ENCODE measurements at places on chromosomes 4 and X.

GRCh38 chrX:96824166-96824565, 59.5 kb upstream of the RPA4 start:
- DNase-seq, result no peak

DNA sequence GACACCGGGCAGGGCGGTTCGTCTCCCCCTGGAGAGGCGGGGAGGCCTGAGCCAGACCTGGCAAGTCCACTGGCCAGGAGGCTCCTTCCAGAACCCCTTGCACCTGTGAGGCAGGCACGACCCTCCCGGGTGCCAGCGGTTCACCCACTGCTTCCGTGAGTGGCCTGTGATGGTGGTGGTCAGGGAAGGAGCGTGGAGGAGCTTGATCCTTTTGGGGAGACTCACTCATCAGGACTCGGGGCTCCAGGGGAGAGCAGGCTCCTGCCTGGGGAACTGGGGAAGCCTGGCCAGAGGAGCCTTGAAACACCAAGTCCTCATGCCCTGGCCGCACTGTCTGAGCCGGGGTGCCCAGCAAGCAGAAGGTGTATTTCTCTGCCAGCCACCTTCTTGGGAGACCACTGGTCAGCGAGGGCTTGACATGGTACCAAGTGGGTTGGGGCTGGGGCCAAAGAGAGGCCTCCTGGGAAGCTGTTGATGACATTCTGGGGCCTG, 860 bp downstream of the FAM50A start:
- no peak for DNase-seq

DNA sequence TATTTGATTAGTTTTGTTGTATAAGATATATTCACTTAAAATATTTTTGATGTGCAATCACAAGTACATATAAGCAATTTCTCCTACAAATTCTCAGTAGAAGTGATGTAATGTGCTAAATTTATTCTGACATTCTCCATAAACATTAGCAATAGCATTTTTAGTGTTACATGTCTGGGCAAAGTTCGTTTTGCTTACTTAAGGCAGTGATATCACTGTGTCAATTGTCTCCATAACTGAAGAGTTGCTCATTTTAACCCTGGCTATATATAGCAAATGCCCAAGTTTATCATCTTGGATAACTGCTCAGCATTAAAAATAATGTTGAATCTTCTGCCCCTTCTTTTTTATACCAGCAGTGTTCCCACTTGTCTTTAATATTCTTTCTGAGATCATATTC, 340.0 kb upstream of the NDST4 start:
- DNase-seq, result no peak

- no peak for DNase-seq
Measured at GRCh38 chrX:110657073-110657472, 138.5 kb downstream of the CHRDL1 start.

- DNase-seq, result no peak
Measured at GRCh38 chr4:86561256-86561655, 32.9 kb upstream of the PTPN13 start.

DNA sequence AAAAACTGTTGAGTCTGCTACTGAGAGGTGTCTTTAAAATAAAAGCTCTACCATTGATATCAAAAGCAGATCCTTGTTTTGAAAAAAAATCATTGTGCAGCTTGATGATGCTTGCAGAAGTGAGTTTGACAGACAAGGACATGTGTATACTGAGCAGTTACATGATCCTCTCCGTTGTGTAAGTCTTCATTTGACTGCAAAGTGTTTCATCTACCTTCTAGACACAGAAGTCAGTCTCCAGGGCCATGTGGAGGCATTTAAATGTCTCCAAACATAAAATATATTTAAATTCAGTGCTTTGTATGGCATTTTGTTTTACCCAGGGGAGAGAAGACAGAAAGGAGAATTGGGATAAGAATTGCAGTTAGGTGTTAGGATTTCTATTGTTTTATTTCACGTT, 107.8 kb upstream of the MYOZ2 start:
- DNase-seq, result no peak

DNA sequence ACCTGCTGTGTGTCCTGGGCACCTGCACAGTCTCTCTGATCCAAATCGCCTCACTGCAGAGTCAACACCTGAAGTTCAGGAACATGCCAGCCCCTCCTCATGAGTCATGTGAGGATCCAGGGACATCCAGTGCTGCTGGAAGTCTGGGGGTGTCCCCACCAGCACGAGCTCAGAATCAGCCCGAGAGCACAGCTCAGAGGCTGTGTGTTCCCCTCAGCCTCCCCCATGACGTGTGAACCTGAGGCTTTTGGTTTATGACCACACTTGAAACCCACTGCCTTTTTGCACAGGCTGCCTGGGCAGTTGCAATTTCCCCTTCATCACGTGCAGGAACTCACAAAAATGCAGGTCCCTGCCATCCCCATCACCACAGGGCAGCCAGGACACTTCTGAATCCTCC, 47.1 kb downstream of the PPP2R2C start:
- no peak for DNase-seq

DNA sequence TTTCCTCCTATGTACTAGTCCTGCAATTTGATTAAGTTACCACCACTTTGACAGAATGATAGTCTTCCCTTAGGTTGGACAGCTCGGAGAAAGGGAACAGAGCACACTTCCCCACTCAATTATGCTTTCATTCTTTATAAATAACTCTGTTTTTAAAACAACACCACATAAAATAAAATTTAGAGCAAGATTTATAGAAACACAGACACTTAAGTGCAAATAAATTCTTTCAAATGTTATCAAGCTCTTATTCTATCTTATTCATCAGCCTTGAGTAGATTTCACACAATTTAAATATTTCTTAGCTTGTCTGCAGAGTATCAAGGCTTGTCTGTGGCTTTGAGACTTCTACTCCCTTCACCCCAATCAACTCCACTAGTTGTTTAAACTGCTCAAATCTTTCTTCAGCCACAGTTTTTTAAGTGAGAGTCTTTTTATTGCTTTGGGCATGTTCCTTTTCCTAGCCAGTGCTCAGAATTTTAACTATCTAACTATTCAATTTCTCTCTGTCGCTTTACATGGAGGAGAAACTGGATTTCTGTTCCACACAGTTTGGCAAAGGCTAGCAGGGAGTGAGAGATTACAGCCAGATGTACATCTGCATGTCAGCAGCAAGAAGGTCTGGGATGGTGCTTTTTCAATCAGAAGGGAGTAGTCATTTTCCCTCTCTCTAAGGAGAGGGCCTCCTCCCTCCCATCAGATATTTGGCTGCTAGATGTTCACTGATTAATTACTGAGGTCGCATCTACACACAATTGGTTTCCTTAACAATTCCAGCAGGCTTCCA, 53.1 kb upstream of the PLAC1 start:
- DNase-seq, result no peak

- no peak for DNase-seq
Measured at GRCh38 chr4:27248829-27249228, 388.2 kb downstream of the STIM2 start.

GRCh38 chrX:36859231-36859630, 148.9 kb upstream of the FAM47C start:
- no peak for DNase-seq

DNA sequence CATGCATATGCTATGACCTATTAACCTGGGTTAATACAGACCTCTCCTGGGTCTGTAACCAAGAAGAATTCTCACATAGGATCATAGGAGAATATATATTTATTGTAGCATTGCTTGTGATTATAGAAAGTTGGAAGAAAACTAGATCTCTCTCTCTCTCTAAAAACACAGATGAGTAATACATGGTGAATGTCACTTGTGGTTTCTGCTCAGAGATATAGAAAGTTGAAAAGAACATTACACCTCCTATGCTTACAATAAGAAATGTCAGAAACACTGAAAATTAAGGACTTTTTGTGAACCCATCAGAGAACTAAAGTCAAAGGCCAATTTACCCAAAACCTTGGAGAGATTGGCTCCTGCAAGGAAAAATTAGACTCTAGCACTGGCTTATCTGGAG, 1389.5 kb downstream of the FAM133A start:
- no peak for DNase-seq

- no peak for DNase-seq
Measured at GRCh38 chr4:157242871-157243270, 22.3 kb downstream of the GRIA2 start.

- DNase-seq, result no peak
Measured at GRCh38 chrX:150696331-150696730, 3.1 kb downstream of the MTMR1 start.

DNA sequence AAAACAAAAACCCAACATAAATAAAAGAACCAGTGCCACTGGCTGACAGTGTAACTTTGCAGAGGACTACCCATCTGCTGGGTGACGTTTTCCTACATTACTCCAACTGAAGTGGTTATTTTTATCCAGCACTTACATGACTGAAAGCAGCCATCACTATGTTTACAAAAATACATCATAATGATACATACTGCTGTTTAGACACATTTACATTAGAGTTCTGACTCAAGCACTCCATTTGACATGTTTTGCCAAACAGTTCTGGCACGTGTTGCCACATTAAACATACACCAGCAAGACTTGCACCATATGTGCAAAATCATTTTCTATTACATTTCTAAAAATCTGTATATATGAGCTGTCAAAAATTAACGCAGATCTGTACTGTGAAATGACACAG, 39.6 kb downstream of the BEND4 start:
- no peak for DNase-seq

DNA sequence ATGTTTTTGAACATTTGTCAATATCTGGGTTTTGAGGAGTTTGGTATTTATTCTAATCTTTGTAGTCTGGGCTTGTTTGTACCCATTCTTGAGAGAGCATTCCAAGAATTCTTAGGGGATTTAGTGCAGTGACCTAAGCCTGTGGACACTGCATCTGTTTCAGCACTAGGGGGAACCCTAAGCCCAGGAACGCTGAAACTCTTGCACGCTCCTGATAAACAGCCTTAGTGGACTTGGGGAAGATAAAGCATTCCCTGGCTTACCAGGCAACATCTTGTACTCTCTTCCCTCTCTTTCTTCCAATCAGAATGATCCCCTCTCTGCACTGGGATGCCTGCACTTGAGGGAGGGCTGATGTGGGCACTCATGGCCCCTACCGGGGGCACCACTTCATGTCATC, 654.9 kb upstream of the HTR2C start:
- DNase-seq, result no peak

DNA sequence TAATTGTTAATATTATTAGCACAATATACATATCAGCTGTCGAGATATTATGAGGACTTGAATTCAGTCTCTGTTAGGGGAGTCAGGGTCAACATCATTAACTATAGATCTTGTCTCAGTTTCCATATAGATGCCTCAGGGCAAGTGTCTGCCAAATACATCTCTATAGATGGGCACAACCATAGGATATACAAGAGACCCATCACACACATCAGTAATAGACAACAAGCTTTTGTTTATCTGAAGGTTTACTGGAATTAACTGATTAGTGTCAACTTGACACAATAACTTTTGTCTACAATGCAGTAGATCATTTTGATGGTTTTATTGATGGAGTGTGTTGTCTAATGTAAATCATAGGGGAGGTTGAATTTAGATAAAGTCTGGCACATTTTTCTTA, 37.1 kb upstream of the PHOX2B start:
- no peak for DNase-seq

DNA sequence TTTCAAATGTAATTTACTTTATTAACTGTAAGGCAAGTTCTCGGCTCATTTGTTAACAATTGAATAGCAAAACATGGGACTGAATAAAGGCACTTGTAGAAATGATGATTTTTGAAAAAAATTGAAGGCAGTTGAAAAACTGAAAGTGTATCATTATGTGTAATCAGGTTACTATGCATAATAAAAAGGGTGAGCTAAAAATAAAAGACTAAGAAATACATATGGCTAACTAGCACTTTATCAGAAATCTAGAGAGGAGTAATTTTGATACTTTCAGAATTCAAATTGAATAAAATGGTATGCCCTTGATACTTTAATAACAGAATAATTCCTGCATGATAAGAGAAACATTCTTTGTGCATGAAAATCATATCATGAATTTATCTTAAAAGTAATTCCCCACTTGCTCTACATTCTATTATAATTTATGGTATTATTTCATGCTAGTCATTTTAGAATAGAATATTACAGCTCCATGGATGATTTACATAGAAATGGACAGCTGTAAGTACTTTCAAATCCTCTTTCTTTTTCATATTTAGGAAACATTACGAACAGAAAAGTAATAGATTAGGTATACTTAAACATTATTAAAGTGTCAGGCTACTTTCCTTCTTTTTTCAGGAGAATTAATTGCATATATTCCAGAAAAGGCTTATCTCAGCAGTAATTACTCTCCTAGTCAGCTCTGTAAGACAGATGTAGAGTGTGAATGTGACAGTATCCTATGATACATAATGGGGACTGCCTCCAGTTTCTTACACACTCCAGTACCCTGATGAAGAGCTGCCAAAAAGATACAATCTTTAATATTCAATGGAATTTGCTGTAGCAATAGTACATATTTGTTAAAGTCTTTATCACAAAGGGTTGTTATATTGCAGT, 697.3 kb downstream of the CCSER1 start:
- no peak for DNase-seq

- no peak for DNase-seq
Measured at GRCh38 chr4:77734928-77735327, 84.2 kb downstream of the CNOT6L start.

- DNase-seq, result no peak
Measured at GRCh38 chr4:53522334-53522733, 69.0 kb downstream of the LNX1 start.

- no peak for DNase-seq
Measured at GRCh38 chr4:64158648-64159326, 250.5 kb downstream of the TECRL start.

DNA sequence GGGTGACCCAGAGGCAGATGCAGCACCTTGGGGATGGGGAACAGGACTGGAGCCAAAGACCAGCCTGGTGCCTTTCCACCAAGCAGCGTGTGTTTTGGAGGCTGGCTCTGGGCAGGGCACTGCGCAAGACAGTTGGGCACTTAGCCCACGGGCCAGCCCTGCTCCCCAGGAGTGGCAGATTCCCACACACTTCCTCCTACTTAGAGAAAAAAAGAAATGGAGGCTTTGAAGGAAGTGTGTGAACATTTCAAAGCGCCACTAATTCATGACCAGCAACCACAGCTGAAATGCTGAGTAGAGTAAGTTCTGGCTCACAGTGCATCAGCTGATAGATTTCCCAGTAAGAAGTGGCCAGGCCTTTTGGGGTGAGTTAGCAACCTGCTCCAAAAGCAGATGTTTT, 54.9 kb upstream of the LGI2 start:
- no peak for DNase-seq

DNA sequence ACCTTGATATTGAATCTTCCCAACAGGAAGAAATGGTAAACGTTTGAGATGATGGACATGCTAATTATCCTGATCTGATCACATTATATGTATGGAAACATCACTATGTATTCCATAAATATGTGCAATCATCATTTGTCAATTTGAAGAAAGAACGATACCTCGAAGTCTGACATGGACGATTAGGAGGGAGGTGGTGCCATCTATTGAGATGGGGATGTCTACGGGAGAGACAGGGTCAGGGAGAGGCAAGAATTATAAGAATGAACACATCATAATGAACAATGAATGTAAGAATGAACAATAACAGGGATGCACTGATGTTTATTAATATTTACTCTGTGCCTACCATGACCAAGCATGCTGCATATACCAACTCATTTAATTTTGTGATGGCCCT, 93.7 kb upstream of the SOD3 start:
- no peak for DNase-seq

- no peak for DNase-seq
Measured at GRCh38 chr4:24143741-24144140, 253.9 kb upstream of the PPARGC1A start.

- no peak for DNase-seq
Measured at GRCh38 chrX:10756441-10756840, 136.1 kb upstream of the MID1 start.

GRCh38 chr4:183875251-183875825, 29.8 kb upstream of the STOX2 start:
- DNase-seq, result no peak

GRCh38 chrX:32530802-32531403, 680.4 kb downstream of the DMD start:
- no peak for DNase-seq
